ENCODE measurements at places on chromosomes 4 and X. TPM values are rescaled to one million over a fixed set of nuclear protein-coding genes. Genes with fewer than 3 reads are reported as not detected.

GRCh38 chr4:175559526-175559925 is 252.5 kb downstream of the GPM6A start:
- no peak for DNase-seq

GRCh38 chr4:68535974-68536373 is 40.1 kb downstream of the UGT2B17 start:
- DNase-seq = no peak

- DNase-seq = no peak
Observed at GRCh38 chr4:184163813-184164212, 53.9 kb downstream of the ENPP6 start.

- no peak for DNase-seq
Observed at GRCh38 chr4:85086721-85087120, 120.2 kb upstream of the WDFY3 start.

DNA sequence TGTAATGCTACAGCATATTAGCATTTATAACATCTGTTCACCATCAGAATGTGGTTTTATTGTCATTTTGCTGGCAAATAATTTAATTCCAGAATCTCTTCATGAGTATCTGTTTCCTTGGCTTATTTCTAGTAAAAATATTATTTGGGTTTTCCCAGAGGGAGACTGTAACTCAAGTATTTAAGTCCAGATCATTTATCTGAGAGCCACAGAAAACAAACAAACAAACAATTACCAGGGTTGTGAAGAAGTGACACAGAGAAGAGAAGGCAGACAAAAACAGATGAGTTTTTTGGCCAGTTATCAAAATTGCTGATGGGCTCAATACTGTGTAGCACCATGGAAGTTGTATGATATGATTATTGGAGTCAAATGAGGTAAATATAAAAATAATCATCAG is 515.1 kb downstream of the TECRL start:
- no peak for DNase-seq

GRCh38 chr4:139789096-139789654 is 123.6 kb downstream of the MGST2 start:
- no peak for DNase-seq

DNA sequence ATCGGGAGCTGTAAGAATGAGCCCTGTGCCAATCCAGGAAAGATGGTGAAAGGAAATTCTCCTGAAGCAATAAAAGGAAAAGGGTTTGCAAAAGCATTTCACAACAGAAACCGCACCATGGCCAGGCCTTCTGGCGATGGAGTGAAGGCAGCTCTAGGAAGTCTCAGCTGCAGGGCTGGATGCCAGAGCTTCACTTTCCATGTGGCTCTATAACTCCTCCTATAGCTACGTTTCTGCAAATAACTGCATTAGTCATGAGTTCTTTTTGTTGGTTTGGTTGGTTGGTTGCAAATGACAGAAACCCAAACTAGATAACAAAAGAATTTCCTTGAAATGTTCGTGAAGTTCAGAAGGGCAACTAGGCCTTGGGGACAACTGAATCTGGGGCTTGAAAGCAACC is 84.6 kb downstream of the RELL1 start:
- DNase-seq = no peak

HSFX1 gene
- 2.1 TPM for total RNA-seq

SUPT20HL1 gene
- total RNA-seq = not detected

TRMT10A gene
- total RNA-seq = 4.2 TPM

PDLIM5 gene
- total RNA-seq = 317 TPM

MAGEA6 gene
- not detected for total RNA-seq

Measured in chondrocyte (in vitro differentiated cells).